ENCODE measurements at places on chromosomes 5 and 9.
A peak's percentile ranks its signal among the peaks of the same experiment; 100 is the strongest.

DNA sequence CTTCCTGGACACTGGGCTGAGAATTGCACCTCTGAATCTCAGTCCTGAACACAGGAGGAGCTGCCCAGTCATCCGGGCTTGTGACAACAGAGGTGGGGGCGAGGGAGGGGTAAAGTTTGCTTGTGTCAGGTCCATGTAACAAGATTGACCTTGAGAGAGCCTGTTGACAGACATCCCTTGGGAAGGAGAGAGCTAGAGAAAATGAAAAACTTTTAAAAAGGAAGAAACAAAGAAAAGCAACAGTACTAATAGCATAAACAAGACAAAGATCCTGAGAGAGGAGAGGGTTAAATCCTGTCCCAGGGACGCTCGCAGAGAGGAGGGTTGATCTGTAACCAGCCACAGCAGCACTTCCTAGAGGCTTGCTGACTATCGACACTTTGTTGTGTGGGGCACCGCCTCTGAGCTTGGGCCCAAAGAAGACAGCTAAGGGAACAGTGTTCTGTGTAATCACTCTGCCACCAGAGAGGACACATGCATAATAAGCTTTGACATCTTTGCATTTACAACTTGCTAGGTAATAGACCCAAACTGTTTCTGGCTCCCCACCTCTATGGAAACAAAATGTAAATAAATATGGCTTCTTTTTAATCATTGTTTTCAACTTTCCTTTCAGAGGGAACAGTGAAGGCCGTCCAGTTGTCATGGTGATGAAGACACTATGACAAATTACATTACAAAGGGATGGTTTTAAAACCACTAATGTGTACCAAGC, 363.7 kb downstream of the CSNK1G3 start:
- DNase-seq: peak; percentile 45

GRCh38 chr5:149618581-149619248, 37.4 kb downstream of the ARHGEF37 start:
- DNase-seq: peak; percentile 32

GRCh38 chr5:102115736-102116135, 180.3 kb downstream of the SLCO4C1 start:
- DNase-seq: no peak

DNA sequence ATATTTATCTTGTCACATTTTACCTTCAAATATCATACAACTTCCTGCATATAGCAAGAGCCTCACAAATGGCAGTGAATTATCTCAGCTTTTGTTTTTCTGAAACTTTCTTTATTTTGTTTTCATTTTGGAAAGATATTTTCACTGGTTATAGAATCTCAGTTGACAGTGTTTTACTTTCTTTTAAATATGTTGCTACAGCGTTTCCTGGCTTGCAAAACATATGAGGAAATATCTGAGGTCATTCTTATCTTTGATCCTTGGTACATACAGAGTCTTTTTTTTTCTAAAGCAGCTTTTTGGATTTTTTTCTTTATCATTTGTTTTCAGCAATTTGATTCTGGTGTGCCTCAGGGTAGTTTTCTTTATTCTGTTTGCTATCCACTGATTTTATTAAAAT, 77.6 kb upstream of the CEP78 start:
- no peak for DNase-seq

- no peak for DNase-seq
These were observed 192.8 kb downstream of the CDH18 start for GRCh38 chr5:19795218-19795617.
